Activated CD8-positive, alpha-beta memory T cell treated with anti-CD3 and anti-CD28 coated beads, Interleukin-2, amount 50 U/mL, for 4 hours (primary cell): ENCODE measurements at places on chromosomes 5 and 9.

DNA sequence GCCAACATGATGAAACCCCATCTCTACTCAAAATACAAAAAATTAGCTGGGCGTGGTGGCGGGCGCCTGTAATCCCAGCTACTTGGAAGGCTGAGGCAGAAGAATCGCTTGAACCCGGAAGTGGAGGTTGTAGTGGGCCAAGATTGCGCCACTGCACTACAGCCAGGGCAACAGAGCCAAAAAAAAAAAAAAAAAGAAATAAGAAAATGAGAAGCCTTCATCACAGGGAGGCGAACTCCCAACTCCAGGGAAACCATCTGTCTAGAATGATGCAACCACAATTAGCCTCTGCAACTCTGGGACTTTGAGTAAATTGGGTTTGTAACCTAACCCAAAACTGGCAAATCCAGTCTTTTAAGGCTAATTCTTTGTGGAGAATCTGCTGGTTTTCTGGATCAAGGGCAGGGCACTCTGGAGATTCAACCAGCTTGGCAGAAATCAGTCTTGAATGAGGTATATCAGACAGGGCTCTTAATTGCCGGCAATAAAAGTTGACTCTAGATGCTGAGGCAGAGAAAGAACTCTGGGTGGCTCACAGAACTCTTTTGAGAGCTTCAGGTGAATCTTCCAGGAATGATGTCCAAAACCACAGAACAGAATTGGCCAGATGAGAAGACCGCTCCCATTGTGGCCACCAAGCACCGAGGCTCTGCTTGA is 9.9 kb downstream of the S100Z start:
- DNase-seq, result no peak

DNA sequence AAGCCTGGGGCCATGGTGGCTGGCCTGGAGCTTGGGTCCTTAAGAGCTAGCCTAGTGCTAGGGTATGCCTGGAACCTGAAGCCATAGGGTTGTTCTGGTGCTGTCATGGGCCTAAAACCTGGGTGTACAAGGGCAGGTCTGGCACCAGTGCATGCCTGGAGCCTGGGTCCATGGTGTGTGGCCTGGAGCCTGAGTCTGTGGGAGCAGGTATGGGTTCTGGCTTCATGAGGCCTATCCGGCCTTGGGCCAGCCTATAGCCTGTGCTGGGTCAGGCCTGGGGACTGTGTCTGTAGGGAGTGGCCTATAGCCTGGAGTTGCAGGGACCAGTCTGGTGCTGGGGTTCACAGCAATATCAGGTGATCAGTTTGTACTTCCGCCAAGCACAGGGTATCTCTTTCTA is 347.2 kb upstream of the MEF2C start:
- no peak for DNase-seq

- DNase-seq, result no peak
Observed at GRCh38 chr5:1876660-1877064, 6.1 kb downstream of the IRX4 start.

DNA sequence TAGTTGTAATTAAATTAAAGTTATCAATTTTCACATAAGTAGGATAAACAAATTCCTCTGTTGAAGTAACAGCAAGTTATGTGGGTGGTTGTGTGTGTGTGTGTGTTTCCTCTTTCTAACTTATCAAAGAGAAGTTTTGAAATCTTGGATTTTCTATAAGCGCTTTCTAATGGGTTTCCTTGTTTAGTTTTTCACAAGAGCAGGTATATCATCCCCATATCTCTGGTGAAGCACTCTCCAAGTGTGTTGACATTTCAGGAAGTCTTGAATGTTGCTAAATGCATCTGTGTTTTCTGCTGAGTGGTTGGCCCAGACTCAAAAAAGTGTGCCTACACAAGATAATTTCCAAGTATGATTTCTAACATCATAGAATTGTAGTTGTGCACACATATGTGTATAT is 43.3 kb downstream of the PRDM6 start:
- no peak for DNase-seq

DNA sequence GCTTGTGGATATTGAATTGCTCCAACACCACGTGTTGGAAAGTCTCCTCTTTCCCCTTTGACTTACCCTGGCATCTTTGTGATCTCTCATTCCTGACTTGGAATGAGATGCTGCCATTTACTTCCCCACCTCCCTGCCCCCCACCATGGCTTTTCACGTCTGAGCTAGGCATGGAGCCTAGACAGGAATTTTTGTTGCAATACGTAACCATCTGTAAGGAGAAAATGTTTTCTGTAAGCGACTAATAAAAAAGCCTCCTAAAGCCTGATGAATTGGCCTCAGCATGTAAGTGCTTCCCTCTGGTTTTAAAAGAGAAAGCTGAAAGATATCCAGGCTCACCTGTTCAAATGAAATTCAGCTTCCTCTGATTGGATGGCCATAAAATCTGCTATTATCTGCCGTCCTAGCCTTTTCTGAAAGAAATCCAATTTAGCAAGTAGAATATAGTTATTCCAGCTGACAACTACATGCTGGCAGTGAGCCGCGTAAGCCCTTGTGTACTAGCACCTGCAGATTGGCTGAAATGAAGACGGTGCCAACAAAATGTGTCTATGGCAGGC is 200.1 kb downstream of the NSG2 start:
- DNase-seq, result no peak

- no peak for DNase-seq
Observed at GRCh38 chr5:169602535-169602934, 19.0 kb downstream of the SPDL1 start.

DNA sequence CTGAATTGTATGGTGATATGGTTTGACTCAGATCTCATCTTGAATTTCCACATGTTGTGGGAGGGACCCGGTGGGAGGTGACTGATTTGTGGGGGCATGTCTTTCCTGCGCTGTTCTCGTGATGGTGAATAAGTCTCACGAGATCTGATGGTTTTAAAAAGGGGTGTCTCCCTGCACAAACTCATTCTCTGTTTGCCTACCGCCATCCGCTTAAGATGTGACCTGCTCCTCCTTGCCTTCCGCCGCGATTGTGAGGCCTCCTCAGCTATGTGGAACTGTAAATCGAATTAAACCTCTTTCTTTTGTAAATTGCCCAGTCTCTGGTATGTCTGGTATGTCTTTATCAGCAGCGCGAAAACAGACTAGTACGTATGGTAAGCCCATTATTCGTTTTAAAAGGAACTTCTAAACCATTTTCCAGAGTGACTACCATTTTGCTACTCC is 48.7 kb downstream of the SLC36A1 start:
- no peak for DNase-seq

DNA sequence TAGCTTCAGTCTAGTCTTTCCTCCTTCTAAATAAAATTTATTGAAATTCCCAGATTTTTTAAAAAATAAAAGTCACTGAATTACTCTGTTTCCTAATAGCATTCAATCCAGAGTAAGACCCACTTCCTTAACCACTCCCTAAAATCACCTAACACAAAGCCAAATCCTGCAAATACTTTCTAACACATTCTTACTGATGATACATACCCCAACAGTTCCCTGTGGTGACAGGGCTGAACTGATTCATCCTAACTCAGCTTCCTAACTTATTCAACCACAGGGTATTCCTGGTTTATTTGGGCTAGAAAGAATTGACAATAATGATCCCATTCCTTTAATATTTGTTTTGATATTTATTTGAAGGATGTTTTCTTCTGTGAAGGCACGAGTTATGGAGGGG is 40.7 kb upstream of the ZNF300 start:
- no peak for DNase-seq

- DNase-seq, result no peak
Observed at GRCh38 chr5:133838286-133838685, 130.1 kb downstream of the C5orf15 start.

DNA sequence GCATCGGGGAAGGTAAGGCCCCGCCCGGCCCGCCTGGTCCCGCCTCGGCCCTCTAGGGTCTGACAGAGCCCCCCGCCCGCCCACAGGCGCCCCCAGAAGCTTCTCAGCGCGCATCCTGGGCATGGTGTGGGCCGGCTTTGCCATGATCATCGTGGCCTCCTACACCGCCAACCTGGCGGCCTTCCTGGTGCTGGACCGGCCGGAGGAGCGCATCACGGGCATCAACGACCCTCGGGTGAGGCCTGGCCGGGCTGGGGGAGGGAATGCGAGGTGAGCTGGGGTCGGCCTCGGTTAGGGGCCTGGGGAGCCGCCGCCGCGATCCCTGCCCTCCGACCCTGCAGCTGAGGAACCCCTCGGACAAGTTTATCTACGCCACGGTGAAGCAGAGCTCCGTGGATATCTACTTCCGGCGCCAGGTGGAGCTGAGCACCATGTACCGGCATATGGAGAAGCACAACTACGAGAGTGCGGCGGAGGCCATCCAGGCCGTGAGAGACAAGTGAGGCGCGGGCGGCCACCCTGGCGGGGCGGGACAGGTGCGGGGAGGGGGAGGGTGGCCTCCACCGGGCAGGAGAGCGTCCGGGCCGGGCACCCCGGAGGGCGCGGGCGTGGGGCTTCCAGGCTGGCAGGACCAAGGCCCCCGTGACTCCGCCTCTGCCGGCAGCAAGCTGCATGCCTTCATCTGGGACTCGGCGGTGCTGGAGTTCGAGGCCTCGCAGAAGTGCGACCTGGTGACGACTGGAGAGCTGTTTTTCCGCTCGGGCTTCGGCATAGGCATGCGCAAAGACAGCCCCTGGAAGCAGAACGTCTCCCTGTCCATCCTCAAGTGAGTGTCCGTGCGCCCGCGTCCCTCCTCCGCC is 7.1 kb downstream of the LRRC26 start:
- DNase-seq, result no peak

GRCh38 chr5:125061726-125062125 is 315.3 kb upstream of the ZNF608 start:
- no peak for DNase-seq

- DNase-seq, result no peak
Observed at GRCh38 chr5:168239325-168239724, 52.1 kb upstream of the WWC1 start.

GRCh38 chr5:177081859-177082258 is 4.9 kb upstream of the FGFR4 start:
- no peak for DNase-seq

GRCh38 chr5:56827049-56827448 is 11.7 kb downstream of the MAP3K1 start:
- no peak for DNase-seq

DNA sequence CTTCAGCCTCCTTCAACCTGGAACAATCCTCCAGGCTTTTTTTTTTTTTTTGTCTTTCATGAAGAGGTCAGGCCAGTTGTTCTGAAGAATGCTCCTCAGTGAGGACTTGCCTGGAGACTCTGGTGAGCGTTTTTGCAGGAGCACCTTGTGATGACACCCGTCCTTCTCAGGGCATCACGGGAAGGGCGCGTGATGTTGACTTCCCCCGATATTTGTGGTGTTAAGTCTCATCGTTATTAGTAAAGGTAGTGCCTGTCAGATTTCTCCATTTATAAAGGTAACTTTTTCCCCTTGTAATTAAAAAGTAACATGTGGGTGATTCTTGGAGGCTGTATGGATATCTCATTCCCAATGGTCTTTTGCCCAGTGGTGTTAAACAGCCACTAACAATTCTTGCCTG is 11.1 kb upstream of the PSMB7 start:
- no peak for DNase-seq
